ENCODE measurements at places on chromosomes 4 and X.

GRCh38 chr4:1983846-1984405 is 24.8 kb downstream of the NELFA start:
- no peak for DNase-seq

DNA sequence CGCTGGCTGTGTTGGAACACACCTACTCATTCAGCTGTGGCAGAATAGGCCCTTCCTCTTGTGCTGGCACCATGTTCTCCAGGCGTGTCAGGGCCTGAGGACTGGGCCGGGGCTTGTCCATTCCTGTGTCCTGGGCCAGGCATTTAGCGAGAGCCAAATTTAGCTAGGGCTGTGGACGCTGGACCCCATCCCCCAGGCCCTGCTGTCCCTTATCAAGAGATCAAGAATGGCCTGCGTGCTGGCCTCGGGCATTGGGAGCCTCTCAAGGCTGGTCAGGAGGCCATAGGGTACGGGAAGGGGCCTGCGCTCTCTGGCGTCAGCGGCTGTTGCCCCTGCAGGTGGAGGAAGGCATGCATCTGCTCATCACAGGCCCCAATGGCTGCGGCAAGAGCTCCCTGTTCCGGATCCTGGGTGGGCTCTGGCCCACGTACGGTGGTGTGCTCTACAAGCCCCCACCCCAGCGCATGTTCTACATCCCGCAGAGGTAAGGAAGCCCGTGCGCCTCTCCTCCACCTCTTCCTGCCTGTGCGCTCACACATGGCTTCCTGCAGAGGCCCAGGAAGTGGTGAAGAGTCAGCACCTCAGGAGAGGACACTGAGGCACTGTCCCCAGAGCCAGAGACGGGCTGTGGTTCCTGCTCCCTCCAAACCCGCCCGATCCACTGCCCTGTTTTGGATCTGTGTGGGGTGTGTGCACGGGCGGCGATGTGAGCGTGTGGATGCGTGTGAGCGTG is 15.3 kb downstream of the ABCD1 start:
- no peak for DNase-seq

- no peak for DNase-seq
These were observed 114.1 kb upstream of the HHIP start for GRCh38 chr4:144531841-144532240.

DNA sequence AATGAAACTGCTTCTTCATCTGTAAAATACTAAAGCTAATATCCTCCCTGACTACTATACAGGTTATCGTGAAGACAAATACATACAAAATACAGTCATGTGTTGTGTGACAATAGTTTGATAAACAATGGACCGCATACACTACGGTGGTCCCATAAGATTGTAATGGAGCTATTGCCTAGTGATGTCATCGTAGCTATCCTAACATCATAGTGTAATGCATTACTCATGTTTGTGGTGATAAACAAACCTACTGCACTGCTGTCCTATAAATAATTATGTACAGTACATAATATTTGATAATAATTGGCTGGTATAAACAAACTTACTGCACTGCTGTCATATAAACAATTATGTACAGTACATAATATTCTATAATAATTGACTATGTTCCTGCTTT is 5.6 kb upstream of the NEIL3 start:
- no peak for DNase-seq

- DNase-seq = no peak
These were observed 867 bp downstream of the TIFA start for GRCh38 chr4:112284662-112285411.

- DNase-seq = no peak
These were observed 224.5 kb upstream of the PGRMC2 start for GRCh38 chr4:128512161-128512560.

DNA sequence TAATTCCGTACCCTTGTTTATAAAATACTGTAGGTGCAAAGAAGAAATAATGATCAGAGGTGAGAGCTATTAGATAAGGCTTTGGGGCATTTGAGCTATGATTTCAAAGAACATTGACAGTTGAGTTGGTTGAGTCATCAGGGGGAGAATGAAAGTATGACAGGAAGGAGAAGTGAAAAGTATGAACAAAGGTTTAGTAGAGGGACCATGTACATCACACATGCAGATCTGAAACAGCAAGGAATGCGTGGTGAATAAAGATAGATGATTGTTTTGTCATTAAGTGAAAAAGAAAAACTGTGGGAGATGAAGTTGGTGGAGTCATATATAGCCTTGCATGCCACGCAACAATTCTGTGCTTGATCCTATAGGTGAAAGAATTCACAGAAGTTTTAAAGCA is 163.1 kb downstream of the ARAP2 start:
- DNase-seq = no peak

GRCh38 chrX:134622056-134622812 is 36.0 kb downstream of the PLAC1 start:
- no peak for DNase-seq

DNA sequence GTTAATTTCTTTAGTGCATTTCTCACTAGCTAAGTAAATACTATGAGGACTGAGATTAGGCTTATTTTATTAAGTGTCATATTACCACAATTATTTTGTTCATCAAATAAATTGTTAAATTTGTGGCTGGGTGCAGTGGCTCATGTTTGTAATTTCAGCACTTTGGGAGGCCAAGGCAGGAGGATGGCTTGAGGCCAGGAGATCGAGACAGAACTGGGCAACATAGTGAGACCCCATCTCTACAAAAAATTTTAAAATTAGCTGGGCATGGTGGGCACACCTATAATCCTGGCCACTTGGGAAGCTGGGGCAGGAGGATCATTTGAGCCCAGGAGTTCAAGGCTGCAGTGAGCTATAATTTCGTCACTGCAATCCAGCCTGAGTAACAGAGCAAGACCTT is 6.8 kb downstream of the SEC24D start:
- DNase-seq = no peak

- no peak for DNase-seq
These were observed 45.7 kb downstream of the C4orf50 start for GRCh38 chr4:5972571-5972970.

DNA sequence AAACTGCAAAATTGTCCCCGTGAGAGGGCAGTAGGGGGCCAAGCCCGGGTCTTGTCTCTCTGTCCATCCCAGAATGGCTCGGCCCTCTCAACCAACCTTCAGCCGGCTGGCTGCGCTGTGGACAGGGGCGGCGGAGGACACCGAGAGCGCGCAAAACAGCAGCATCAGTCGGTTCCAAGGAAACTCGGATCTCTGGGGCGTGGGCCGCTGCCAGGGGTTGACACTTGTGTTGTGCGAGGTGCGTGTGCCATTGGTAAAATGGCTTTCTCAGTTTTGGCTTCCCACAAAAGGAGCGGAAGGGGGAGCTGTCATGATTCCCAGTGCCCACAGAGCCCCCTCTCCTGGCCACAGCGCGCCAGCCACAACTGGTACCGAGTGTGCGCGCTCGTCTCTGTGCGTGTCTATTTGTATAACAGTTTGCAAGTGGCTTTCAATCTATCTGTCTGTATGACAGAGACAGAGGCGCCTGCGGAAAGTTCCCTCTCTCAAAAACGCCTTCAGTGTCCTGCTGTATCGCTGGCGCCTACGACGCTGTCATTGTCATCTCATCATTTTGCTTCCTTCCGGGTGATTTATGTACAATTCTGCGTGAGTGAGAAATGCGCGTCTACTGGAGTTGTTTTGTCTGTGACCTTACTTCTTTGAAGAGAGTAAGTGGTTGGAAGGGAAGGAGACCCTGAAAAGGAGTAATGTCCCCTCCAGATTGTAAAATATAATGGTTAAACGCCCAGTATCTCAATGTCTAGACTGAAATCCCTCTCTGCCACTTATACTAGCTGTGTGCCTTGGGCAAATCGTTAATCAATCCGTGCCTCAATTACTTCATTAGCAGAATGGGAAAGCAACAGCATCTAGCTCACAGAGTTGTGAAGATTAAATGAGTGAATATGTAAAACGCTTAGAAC is 1.8 kb downstream of the DKK2 start:
- no peak for DNase-seq

DNA sequence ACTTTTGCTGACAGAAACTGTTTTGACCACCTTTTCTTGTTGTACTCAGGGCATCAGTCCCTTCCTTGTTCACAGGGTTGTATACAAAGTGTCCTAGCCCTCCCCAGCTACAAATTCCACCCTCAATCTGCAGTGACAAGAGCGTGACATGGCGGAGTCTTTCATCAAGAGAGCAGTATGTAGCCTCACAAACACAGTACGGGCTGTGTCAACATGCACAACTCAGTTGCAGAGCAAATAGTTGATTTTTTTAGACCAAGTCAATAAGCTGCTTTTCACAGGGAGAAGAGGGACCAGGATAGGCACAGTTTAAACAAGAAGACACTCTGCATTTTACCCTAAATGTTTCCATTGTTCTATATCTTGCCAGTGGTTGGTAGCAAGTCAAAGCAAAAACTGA is 8.6 kb upstream of the HS6ST2 start:
- DNase-seq = no peak

Data from CMK (cell line).